ENCODE measurements at places on chromosomes 4 and X.

DNA sequence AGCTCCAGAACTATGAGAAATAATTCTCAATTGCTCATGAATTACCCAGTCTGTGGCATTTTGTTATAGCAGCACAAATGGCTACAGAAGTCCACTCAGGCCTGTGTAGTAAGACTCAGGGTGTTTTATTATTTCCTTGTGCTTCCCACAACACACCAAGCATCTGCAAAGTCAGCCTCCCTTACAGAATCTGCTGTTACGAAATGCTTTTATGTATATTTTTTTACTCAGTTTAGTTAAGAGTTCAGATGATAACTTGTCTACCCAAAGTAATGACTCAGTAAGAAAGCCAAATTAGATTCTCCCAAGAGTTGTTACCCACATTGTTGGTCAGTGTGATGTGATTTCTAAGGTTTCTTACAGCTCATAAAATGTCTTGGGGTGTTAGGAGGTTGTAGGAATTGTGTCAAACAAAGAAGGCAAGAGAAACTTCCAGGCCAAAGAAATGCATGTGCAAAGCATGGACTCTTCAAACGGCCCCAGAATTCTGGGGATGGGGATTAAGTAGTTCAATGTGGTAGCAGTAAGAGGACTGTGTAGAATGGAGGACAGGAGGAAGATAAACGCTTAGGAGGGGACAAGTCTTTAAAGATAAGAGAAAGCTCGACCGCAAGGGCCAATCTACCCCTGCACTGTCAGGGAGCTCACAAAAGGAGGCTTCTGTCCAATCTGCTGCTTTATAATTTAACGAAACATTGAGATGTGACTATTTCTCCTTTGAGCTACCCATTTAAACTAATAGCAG, 35.4 kb upstream of the TMEM184C start:
- peak; percentile 72 for DNase-seq

GRCh38 chr4:176622251-176622948, 170.3 kb downstream of the VEGFC start:
- DNase-seq: no peak

DNA sequence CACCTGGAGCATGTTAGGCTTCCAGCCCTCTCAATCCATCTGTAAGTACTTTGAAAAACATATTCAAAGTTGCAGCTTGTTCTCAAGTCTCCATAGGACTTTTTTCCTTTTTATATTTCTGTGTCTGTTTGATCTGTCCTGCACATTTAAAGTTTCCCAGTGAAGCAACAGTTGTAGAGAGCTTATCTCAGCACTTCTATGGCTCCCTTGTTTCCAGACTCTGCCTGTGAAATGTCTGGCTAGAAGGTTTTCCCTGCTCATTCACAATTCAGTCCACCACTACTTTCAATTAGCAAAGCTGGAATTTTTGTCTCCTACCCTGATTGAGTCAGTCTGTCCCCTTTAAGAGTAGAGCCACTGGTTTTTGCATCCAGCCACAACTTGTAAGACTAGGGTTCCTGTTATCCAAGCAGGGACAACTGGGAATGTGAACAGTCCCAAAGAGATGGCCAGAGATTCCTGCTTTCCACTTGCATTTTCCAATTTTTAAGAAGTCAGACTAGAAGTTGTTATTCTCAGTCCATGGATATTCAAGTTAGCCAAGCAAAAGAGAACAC, 116.1 kb downstream of the GASK1B start:
- no peak for DNase-seq

- DNase-seq: peak; percentile 52
These were observed 399.9 kb downstream of the GPM6A start for GRCh38 chr4:175412161-175412560.

DNA sequence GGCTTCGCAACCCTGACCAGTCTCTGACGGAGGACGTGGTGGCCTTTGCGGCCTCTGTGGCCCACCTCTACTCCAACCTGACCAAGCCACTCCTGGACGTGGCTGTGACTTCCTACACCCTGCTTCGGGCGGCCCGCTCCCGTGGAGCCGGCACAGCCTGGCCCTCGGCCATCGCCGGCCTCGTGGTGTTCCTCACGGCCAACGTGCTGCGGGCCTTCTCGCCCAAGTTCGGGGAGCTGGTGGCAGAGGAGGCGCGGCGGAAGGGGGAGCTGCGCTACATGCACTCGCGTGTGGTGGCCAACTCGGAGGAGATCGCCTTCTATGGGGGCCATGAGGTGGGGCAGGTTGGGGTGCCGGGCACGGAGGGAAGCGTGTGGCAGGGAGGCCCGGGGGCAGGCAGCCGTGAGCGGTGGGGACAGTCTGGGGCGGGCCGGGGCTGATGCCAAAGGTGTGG, 1.2 kb downstream of the ABCD1 start:
- DNase-seq: no peak

Data from bronchial epithelial cell (primary cell).